ENCODE measurements at places on chromosomes 6 and 20.

DNA sequence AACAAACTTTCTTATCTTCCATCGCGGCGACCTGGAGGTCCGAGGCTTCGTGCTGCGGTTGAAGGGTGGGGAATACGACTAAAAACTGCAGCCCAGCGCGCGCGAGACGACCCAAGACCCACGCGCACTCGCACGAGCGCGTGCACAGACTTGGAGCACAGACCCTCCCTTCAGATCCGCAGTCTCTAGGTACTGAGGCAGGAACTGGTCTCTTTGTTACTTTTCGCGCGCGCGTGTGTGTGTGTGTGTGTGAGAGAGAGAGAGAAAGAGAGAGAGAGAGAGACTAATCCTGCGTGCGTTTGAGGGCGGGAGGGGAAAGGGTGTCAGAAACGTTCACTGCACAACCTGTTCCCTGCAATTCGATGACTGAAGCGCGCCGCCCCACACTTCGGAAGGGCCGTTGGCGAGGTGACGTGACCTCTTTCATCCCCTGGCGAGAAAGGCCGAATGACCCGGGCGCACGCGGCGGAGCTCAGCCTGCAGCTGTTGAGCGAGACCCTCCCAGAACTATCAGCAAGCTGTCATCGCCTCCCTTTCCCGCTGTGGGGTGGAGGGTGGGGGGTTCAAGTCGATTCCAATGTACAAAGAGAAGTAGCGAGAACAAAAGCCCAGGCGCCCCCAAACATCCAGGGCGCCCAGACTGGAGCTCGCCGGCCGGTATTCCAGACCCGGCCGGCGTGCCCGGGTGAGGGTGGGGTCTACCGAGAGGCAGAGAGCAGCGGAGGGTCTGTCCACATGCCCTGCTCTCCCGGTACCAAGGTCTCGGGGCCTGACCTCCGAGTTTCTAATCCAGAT lies 1.5 kb upstream of the TUBB2B start:
- DNase-seq, result no peak

- no peak for DNase-seq
Observed at GRCh38 chr6:55490871-55491270, 88.1 kb downstream of the HMGCLL1 start.

- DNase-seq, result no peak
Observed at GRCh38 chr20:39946931-39947330, 742.1 kb downstream of the MAFB start.

DNA sequence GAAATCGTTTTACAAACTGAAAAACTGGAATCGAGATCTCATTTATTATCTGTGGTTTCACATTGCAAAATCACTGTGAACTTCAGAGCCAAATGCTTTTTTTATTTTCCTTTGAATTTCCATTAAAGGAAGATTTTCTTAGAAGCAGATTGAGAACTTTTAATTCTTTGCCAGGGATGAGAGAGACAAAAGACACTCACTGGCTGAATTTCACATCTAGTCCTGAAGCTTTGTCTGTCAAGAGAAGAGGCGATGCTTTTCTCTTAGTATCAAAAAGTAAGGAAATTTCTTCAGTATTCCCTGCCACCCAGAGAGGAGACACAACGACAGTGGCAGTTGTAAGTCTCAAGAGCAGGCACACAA lies 141.8 kb downstream of the TMEM200A start:
- DNase-seq, result no peak

DNA sequence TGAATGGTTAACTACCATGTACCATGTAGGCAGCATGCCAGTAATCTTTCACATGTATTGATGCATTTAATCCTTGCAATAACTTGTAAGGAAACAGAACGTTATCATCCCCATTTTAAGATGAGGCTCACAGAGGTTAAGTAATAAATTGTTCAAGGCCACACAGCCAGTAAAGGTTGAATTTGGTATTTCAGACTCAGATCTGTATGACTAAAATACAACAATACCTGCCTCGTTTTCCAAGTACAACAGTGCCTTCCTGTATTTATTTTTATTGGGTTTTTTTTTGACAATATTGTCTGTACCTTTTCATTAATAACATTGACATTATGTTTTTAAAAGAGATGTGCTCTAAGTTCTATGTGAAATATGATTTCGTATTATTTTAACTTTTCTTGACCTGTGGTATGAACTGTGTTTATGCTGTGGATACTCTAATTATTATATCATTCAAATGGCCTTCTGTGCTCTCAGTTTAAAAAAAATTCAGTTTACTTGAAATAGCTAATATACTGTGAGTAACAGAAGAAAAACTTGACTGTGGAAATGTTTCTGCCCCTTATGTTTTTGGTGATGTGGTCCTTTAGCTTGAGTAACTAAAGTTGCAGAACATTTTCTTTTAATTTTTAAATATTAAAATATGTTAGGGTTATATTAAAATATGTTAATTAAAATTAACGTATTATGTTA lies 39.7 kb downstream of the XRN2 start:
- no peak for DNase-seq

DNA sequence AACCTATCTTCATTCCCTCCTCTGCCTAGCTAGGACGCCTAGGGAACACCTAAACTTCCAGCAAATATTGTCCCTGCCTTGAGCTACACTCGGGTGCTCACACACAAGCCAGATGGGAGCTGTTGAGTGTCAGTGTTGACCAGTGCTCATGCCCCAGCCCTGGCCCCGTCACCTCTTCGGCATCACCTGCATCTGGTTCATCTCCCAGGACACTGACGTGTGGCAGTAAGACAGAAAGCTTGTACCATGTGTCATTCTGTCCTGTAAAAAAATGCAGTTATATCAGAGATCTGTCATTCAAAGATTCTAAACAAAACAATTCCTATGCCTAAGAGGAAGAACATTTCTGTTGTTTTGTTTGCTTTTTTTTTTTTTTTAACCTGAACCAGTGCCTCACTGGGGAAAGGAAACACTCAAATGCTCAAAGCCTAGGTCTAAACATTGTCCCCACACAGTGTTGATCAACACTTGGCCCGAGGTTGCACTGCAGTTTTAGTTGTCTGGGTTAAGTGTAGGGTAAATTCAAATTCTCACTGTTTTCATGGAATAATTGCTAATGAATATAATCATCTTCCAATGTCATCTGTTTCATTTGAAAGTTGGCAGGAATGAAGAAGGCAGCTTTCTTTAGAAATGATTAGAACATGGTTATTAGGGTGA lies 102.7 kb upstream of the SASH1 start:
- DNase-seq, result no peak
